CD4-positive, alpha-beta T cell (primary cell): ENCODE measurements at places on chromosomes 6 and 20. TPM values are rescaled to one million over a fixed set of nuclear protein-coding genes. Genes with fewer than 3 reads are reported as not detected.

Gene MATN4
- not detected for total RNA-seq

Gene CCM2L
- total RNA-seq: not detected

Gene ZNF311
- 0.25 TPM for total RNA-seq

Gene IYD
- not detected for total RNA-seq

Gene LGSN
- total RNA-seq: not detected

Gene ZNF165
- total RNA-seq: 5.1 TPM

Gene TPD52L1
- total RNA-seq: not detected

Gene GMPR
- total RNA-seq: 0.95 TPM

Gene STK38
- 48.4 TPM for total RNA-seq

Gene MUC21
- not detected for total RNA-seq

Gene PCIF1
- total RNA-seq: 100 TPM

Gene B3GAT2
- not detected for total RNA-seq

Gene HAO1
- total RNA-seq: not detected

Gene GRM4
- not detected for total RNA-seq

Gene CALHM5
- not detected for total RNA-seq

Gene RIPOR2
- 129 TPM for total RNA-seq

Gene GPLD1
- total RNA-seq: 0.59 TPM

Gene BPIFB4
- total RNA-seq: not detected

Gene LIN28B
- total RNA-seq: not detected

Gene PCMTD2
- total RNA-seq: 76.5 TPM

Gene CNKSR3
- total RNA-seq: not detected

Gene THBS2
- not detected for total RNA-seq

Gene MICAL1
- 107 TPM for total RNA-seq

Gene GTSF1L
- not detected for total RNA-seq

Gene MPIG6B
- 0.11 TPM for total RNA-seq

Gene PPIL6
- total RNA-seq: 1.3 TPM

Gene SLC13A3
- total RNA-seq: not detected

Gene PLAGL1
- 1.1 TPM for total RNA-seq

Gene TAGAP
- 245 TPM for total RNA-seq

Gene FABP7
- total RNA-seq: not detected

Gene SLC26A8
- not detected for total RNA-seq

Gene FGD2
- total RNA-seq: 1.2 TPM

Gene ELOVL2
- not detected for total RNA-seq

Gene MYT1
- total RNA-seq: 1.0 TPM

Gene GPR63
- total RNA-seq: 0.20 TPM

Gene SYCP2L
- 0.36 TPM for total RNA-seq

Gene FILIP1
- total RNA-seq: not detected

Gene WFDC13
- not detected for total RNA-seq

Gene MAPK14
- total RNA-seq: 42.6 TPM

Gene PKIB
- 0.47 TPM for total RNA-seq

Gene FOXF2
- total RNA-seq: not detected

Gene IMPG1
- total RNA-seq: not detected

Gene GGTLC1
- total RNA-seq: not detected

Gene GABRR2
- total RNA-seq: 0.49 TPM

Gene RAET1L
- not detected for total RNA-seq

Gene TBX18
- not detected for total RNA-seq

Gene PHACTR3
- total RNA-seq: not detected

Gene HIVEP1
- total RNA-seq: 76.3 TPM

Gene MARCKS
- 0.63 TPM for total RNA-seq

Gene PBOV1
- total RNA-seq: not detected

Gene POPDC3
- not detected for total RNA-seq

Gene RALGAPA2
- 21.9 TPM for total RNA-seq

Gene OPN5
- not detected for total RNA-seq

Gene RIPPLY2
- not detected for total RNA-seq

Gene RFX6
- not detected for total RNA-seq

Gene EYA4
- not detected for total RNA-seq

Gene SLX4IP
- total RNA-seq: 1.8 TPM

Gene GPSM3
- 190 TPM for total RNA-seq
